Dermis lymphatic vessel endothelial cell (primary cell): ENCODE measurements at places on chromosomes 1 and 21. TPM values are rescaled to one million over a fixed set of nuclear protein-coding genes. Genes with fewer than 3 reads are reported as not detected.

Gene MIXL1
- 0.11 TPM in 1 of 2 replicates, not detected in the other for total RNA-seq

Gene LCE6A
- total RNA-seq = not detected in 2 replicates

Gene ANKRD34A
- total RNA-seq = under 0.01 TPM in 2 replicates

Gene LDLRAD1
- total RNA-seq = not detected in 2 replicates

Gene KLHL20
- total RNA-seq = 40.1 and 44.3 TPM in 2 replicates

Gene XCL1
- not detected in 2 replicates for total RNA-seq

Gene SIM2
- not detected in 2 replicates for total RNA-seq

Gene MSH4
- total RNA-seq = 0.11 and 0.17 TPM in 2 replicates

Gene VSIG8
- total RNA-seq = not detected in 2 replicates

Gene PLA2G2F
- total RNA-seq = not detected in 2 replicates

Gene MED8
- 35.2 and 39.4 TPM in 2 replicates for total RNA-seq

Gene NID1
- total RNA-seq = 286 and 303 TPM in 2 replicates

Gene CLCA1
- total RNA-seq = not detected in 2 replicates

Gene SLC35F3
- not detected in 2 replicates for total RNA-seq

Gene KRTAP12-3
- total RNA-seq = not detected in 2 replicates

Gene LRIG2
- total RNA-seq = 10.4 and 10.8 TPM in 2 replicates

Gene SPRR2G
- total RNA-seq = not detected in 2 replicates

Gene S100A2
- total RNA-seq = 0.86 and 0.98 TPM in 2 replicates

Gene KIAA1614
- total RNA-seq = 2.7 and 5.1 TPM in 2 replicates

Gene PAQR6
- total RNA-seq = 0.33 and 0.52 TPM in 2 replicates

Gene PLPPR4
- 0.09 and 0.54 TPM in 2 replicates for total RNA-seq

Gene ADGRL2
- total RNA-seq = 5.8 and 6.7 TPM in 2 replicates
